NCI-H1417 (cell line): ENCODE measurements at places on chromosomes 11 and 22.

- no peak for DNase-seq
Measured at GRCh38 chr22:46124383-46125144, 25.8 kb upstream of the PPARA start.

- no peak for DNase-seq
Measured at GRCh38 chr11:31802990-31803812, 7.9 kb downstream of the PAX6 start.

GRCh38 chr11:41446566-41446965, 12.9 kb downstream of the LRRC4C start:
- DNase-seq, result no peak

- no peak for DNase-seq
Measured at GRCh38 chr11:68025047-68025446, 5.4 kb upstream of the NDUFS8 start.

DNA sequence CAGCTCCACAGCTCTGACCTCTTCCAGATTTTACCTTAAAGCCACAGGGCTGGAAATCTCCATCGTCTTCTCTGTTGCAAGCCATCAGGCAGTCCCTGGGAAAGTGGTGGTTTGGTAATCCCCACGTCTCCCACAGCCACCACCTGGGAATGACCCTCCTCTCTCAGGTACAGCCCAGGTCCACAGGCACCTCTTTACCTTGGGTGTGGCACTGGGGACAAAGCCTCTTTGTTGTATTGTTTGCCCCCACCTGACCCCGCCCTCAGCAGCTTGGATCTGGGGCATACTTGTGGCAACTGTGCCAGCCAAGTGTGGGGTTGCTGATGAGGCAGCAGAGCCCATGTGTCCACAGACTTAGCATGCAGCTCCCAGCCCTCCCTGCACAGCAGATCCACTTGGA, 77.6 kb downstream of the LRRC32 start:
- DNase-seq, result no peak

DNA sequence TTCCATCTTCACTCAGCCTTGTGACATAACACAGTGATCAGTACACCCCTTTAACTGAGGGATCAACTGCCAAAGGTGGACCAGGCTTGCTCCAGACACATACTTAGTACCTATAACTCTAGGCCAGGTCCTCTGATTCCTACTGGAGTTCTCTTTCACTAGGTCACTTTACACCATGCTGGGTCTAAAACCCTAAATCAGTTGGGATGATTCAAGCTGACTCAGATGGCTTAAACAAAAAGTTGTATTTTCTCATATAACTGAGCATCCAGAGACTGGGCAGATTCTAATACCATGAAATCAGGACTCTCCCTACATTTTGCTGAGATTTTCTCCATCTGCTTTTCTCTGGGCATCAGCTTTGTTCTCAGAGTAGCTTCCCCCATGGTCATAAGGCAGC, 26.0 kb upstream of the FLI1 start:
- DNase-seq, result no peak

- no peak for DNase-seq
Measured at GRCh38 chr22:43535336-43535735, 123.5 kb downstream of the MPPED1 start.
